Bone marrow (tissue), 2 donors: ENCODE measurements at places on chromosomes 11 and 22.

GRCh38 chr11:105274631-105275030 is 135.1 kb upstream of the CARD18 start:
- no peak for DNase-seq

DNA sequence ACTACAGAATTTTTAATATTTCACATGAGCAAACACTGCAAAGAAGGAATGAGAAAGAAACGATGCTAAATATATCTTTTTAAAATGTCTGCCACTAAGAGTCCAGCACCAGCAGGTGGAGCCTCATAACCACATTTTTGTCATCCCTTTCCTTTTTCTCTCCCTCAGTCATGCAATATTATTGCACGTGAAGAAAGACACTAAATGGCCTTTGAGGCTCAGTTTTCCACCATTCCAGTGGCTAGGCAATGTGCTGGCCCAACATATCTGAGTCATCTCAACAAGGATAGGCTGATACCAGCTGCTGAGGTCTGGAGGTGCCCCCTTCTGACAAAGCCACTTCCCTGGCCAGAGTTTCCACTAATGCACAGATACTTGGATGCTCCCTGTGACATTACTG is 1.8 kb downstream of the ALKBH8 start:
- peak; percentile 49 for DNase-seq

DNA sequence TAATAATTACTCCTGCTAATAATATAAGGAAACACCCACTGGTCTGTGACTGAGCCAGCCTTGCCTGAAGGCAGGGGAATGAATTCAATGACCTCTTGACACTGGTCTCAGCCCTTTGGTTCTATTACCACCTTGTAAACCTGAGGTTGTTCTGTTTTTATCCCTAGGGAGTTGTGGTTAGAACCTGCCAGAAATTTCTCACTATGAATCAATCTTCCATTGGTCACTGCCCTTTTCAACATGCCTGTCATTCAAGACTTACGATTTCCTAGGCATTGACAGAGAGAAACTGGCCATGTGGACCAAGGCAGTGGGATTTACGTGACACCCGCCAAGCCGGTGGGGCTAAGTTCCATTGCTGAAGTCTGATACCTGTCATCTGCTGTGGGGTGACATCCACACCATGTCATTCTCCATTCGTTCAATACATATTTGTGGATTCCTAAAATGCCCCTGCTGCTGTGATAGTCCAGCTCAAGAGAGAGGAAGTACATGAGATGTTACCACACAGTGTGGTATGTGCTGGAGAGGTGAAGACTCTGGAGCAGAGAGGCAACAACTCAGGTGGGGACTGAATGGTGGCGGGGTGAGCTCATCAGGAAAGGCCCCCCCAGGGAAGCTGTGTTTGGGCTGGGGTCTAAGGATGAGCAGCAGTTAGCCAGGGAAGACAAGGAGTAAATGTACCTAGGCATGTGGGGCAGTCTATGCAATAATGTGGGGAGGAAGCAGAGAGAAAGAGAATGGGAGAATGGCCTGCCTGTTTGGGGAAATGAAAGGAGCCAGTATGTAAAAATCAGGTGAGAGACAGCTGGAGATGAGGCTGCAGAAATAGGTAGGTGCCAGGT is 15.2 kb upstream of the EHF start:
- no peak for DNase-seq

GRCh38 chr11:107385361-107385981 is 72.2 kb downstream of the CWF19L2 start:
- no peak for DNase-seq

GRCh38 chr22:22390989-22391388 is 117.6 kb downstream of the ZNF280B start:
- no peak for DNase-seq
